ENCODE measurements at places on chromosomes 13 and 19. TPM values are rescaled to one million over a fixed set of nuclear protein-coding genes. Genes with fewer than 3 reads are reported as not detected.

DNA sequence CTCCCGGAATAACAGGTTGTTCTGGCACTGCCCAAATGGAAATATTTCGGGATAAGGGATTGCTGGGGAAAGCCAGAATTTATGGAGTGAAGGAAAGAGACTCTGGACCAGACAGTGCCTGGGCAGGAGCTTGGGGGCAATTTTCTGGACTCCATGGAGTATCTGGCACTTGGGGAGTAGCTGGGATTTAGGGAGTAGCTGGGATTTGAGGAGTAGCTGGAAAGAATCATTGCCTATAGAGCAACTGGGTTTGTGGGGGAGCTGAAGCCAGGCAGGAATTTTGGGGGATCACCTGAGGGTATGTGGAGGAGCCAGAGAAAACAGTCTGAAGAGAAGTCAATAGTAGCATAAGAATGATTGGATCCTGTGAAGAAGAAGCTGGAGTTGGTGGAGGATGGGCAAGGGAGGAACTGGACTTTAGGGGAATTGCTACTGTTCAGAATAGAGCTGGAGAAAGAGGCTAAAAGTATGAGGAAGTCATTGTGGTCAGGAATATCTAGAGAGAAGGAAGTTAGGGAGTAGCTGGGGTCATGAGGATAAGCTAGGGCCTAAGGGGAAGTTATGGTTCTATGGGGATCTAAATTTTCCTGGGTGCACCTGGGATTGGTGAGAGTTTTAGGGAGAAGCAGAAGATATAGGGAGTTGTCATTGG, 14.8 kb downstream of the FSD1 start:
- H3K36me3 ChIP-seq = no peaks in the 10 kb centered on the region
- DNase-seq = no peak
- no peaks in the 10 kb centered on the region for H3K27me3 ChIP-seq

The ZNF665 gene
- total RNA-seq = 0.81 TPM

The SLITRK5 gene
- total RNA-seq = 0.17 TPM

GRCh38 chr13:77375560-77376108, 48.7 kb upstream of the MYCBP2 start:
- no peak for DNase-seq
- H3K27ac ChIP-seq = no peak overlapping the region
- no peaks in the 10 kb centered on the region for H3K4me1 ChIP-seq
- H3K4me3 ChIP-seq = no peak overlapping the region
- H3K27me3 ChIP-seq = no peaks in the 10 kb centered on the region
- H3K36me3 ChIP-seq = no peaks in the 10 kb centered on the region

- H3K4me1 ChIP-seq = peaks cover 4% of the 10 kb centered on the region
- peak; percentile 30 for DNase-seq
- H3K36me3 ChIP-seq = no peaks in the 10 kb centered on the region
- no peaks in the 10 kb centered on the region for H3K27me3 ChIP-seq
- H3K27ac ChIP-seq = no peak overlapping the region
- H3K4me3 ChIP-seq = no peak overlapping the region
These were observed 19.8 kb upstream of the CEACAM4 start for GRCh38 chr19:41646589-41647204.

DNA sequence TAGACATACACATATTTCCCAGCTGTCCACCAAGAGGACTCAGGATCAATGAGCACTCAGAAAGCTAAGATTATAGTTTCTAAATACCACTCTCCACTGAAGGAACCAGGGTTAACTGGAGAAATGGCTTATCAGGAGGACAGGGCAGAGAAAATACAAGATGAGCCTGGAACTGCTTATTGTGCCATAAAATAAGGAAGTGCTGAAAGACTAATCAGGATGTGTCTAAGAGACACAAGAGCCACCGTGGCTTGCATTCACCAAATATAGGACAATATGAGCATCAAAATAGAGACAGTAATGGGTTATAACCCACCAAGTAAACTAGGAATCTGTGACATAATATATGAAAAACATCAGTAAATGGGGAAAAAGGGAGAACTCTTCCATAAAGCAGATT, 32.8 kb downstream of the KLF12 start:
- no peaks in the 10 kb centered on the region for H3K36me3 ChIP-seq
- DNase-seq = no peak
- no peaks in the 10 kb centered on the region for H3K27me3 ChIP-seq
- H3K4me1 ChIP-seq = no peaks in the 10 kb centered on the region
- no peak overlapping the region for H3K27ac ChIP-seq
- H3K4me3 ChIP-seq = no peak overlapping the region

DNA sequence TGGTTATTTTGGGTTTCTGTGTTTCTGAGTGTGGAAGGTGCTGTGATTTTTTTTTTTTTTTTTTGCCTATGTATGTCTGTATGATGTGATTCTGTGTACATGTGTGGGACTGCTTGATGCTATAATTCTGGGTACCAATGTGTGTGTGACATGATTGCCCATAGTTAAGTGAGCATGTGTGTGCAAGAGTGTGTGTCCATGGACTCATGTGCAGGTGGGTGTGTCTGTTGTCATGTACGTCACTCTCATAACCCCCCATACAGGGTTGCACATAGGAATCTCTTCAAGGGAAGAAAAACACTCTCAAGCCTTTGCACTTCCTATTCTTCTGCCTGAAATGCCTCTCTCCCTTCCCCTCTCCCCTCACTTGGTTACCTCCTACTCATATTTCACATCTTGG, 2.5 kb upstream of the PPP5C start:
- no peak overlapping the region for H3K4me3 ChIP-seq
- H3K27me3 ChIP-seq = no peaks in the 10 kb centered on the region
- peaks cover 2% of the 10 kb centered on the region for H3K36me3 ChIP-seq
- DNase-seq = no peak

GRCh38 chr19:4357095-4357797, 13.9 kb downstream of the MPND start:
- H3K36me3 ChIP-seq = peaks cover 2% of the 10 kb centered on the region
- no peak for DNase-seq
- H3K27ac ChIP-seq = no peak overlapping the region
- no peak overlapping the region for H3K4me3 ChIP-seq
- H3K4me1 ChIP-seq = no peaks in the 10 kb centered on the region

The RASGRP4 gene
- total RNA-seq = not detected

DNA sequence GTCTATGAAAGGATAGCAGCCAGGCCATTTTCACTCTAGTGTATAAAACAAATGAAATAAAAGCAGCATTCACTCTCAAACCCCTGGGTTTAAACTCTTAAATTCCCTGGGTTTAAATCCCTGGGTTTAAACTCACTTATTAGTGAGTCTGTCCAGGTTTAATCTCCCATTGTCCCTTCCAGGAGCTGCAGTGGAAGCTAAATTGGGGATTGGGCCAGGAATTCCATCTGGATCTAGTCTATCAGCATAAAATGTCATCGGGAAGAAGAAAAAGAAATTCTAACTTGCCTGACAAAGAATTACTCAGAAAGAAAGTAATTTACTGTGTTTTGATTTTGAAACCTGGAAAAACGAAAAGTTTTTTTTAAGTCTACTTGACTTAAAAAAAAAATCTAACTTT, 54.8 kb downstream of the FRY start:
- H3K27ac ChIP-seq = no peak overlapping the region
- DNase-seq = no peak
- H3K4me1 ChIP-seq = no peaks in the 10 kb centered on the region

GRCh38 chr13:66546534-66547379, 683.4 kb downstream of the PCDH9 start:
- DNase-seq = peak; percentile 41
- no peaks in the 10 kb centered on the region for H3K27me3 ChIP-seq
- no peak overlapping the region for H3K4me3 ChIP-seq
- H3K4me1 ChIP-seq = peaks cover 4% of the 10 kb centered on the region

The IGFL2 gene
- total RNA-seq = not detected

The TUBB4A gene
- total RNA-seq = 6.0 TPM

DNA sequence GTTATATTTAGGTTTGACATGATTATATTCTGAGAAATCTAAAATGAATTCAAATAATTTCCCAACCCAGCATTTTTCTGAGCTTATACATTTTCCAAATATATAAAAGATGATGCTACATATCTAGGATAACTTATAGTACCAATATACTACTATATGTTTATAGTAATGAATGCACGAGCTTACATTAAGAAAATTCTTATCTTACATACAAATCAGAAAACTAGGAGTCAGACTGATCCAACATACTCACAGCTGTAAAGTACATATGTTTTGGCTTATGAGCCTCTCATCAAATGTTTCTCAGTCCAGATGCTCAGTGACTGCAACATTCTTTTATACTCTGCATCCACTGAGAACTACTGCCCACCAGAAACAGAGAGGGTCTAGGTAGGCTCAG, 491.3 kb upstream of the KLF12 start:
- H3K27ac ChIP-seq = no peak overlapping the region
- H3K27me3 ChIP-seq = no peaks in the 10 kb centered on the region
- no peak for DNase-seq

DNA sequence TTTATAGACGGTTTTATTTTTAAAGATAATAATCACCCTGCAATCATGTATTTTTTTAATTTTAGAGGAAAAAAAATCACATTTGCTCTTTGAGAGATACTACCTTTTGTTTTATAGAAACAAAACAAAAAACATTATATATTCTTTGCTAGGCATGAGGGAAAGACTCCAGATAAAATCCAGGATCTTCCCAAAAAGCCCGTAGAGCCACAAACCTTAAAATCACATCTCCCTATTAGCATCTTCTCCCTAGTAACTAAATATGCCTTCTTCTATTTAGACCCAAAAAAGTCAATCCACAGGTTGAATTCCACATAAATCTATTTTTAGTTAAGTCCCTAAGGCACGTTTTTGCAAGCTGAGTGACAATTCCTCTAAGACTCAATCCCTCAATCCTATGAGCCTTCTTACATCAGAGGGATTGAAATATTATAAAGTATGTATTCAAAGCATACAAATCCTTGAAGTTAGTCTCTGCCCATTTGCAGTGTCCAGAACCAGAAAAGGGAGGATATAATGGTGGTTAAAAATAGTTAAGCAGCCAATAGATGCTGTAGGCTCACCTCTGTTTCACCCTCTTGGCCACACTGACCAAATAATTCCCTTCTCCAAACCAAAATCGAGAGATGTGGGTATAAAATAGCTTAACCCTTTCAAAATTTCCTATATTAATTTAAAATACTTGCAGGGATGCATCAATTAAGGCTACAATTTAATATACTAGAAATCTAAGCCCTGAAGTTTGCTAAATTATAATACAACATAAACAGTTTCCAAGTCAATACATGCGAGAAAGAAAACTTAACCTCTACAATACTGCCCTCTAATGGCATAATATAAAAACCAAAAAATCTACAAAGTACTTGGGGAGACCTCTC, 64.0 kb downstream of the SERP2 start:
- peaks cover 22% of the 10 kb centered on the region for H3K4me1 ChIP-seq
- peak overlapping the region; percentile 90 for H3K27ac ChIP-seq
- peak; percentile 75 for DNase-seq

DNA sequence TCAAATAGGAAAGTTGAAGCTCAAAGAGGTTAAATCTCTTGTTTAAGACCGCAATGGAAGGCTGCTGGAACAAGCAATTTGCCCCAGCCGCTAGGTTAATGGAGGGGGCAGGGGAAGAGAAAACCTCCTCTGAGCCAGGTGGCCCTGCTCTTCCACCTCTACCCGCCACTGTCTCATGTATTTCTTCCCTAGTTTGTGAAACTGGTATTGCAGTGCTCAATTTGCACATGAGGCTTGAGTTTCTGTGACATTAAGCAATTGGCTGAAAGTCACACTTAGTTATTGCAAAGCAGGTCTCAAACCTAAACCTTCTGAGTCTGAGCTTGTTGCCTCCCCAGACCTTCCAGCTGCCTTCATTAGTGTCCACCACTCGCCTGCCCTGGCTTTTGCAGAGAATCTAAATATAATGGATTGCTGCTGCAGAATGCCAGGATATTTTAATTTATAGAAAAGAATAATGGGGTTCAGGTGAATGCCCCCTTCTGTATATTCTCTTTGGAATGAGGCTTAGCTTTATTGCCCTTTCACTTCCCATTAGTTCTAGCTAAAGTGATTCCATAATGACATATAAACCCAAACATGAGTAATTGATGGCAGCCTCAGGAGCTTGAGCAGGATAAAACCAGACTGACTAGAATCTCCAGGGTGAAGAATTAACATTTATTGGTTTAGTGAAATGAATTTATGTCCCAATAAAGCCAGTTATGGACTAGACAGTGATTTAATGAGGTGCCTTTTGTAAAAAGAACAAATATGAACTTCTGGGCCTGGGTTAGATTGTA, 27.0 kb upstream of the OLFM4 start:
- no peaks in the 10 kb centered on the region for H3K36me3 ChIP-seq
- H3K4me3 ChIP-seq = no peak overlapping the region
- no peak for DNase-seq
- no peaks in the 10 kb centered on the region for H3K27me3 ChIP-seq
- H3K4me1 ChIP-seq = no peaks in the 10 kb centered on the region

- H3K27me3 ChIP-seq = peaks cover 93% of the 10 kb centered on the region
- H3K4me1 ChIP-seq = no peaks in the 10 kb centered on the region
- H3K4me3 ChIP-seq = no peak overlapping the region
- no peak overlapping the region for H3K27ac ChIP-seq
- no peak for DNase-seq
These were observed 45.5 kb downstream of the HSPH1 start for GRCh38 chr13:31116224-31116623.

The ZNF417 gene
- total RNA-seq = 10.1 TPM

- no peak overlapping the region for H3K4me3 ChIP-seq
- H3K4me1 ChIP-seq = peaks cover 1% of the 10 kb centered on the region
- no peaks in the 10 kb centered on the region for H3K36me3 ChIP-seq
- no peaks in the 10 kb centered on the region for H3K27me3 ChIP-seq
These were observed 193.7 kb downstream of the RFC3 start for GRCh38 chr13:34011552-34012085.

DNA sequence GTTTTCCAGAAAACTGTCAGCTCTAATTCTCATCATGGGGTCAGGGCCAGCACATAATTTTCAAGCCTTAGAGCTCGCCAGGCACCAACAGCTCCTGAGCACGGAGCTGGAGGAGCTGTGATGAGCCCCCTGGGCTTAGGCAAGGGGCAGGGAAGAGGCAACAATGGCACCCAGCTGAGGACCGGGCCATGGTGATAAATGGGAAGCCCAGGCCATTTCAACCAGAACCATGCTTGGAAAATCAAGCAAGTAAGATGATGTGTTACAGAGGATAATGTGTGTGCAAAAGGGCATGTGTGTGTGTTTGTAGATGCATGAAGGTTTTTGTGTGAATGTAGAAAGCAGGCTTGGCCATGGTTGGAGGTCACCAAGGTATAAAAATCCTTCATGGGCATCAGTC, 66.8 kb upstream of the UBAC2 start:
- DNase-seq = no peak
- no peak overlapping the region for H3K27ac ChIP-seq
- H3K4me3 ChIP-seq = no peak overlapping the region
- no peaks in the 10 kb centered on the region for H3K27me3 ChIP-seq
- no peaks in the 10 kb centered on the region for H3K36me3 ChIP-seq

The PRRG2 gene
- 17.0 TPM for total RNA-seq
